ENCODE measurements at places on chromosomes 1 and 21.

GRCh38 chr1:222973561-222973960 lies 158.7 kb downstream of the DISP1 start:
- no peak for DNase-seq

GRCh38 chr1:201553496-201554189 lies 14.7 kb downstream of the NAV1 start:
- DNase-seq, result no peak

GRCh38 chr1:192811006-192811405 lies 2.2 kb downstream of the RGS2 start:
- DNase-seq, result no peak

DNA sequence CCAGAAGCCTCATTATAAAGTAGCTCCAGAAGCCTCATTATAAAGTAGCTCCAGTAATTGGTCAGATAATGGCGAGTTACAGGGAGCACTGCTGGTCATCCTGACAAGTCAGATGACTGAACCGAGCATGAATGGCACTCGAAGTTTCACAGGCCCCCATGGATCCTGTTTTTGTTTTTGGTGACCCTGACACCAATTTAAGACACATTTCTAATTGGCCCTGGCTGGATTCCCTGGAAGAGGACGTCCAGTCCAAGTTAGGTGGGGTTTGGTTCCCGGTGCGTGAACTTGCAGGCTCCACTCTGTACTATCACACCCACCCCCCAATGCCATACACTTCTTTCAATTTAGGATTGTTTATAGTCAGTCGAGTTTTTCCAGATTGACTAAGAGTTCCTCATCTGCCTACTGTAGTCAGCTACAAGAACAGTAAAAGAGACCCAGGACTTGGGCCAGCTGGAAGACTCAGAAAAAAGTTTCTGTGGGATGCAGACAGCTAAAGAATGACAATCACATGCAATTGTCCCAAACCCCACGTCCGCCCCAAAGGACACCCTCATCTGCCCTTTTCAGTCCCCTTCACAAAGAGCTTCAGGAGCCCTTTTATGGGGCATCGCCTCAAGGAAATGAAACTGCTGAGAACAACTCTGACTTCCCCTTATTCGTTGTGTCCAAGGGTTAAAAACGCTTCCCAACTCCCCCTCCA lies 2.7 kb downstream of the DHRS3 start:
- DNase-seq, result no peak

DNA sequence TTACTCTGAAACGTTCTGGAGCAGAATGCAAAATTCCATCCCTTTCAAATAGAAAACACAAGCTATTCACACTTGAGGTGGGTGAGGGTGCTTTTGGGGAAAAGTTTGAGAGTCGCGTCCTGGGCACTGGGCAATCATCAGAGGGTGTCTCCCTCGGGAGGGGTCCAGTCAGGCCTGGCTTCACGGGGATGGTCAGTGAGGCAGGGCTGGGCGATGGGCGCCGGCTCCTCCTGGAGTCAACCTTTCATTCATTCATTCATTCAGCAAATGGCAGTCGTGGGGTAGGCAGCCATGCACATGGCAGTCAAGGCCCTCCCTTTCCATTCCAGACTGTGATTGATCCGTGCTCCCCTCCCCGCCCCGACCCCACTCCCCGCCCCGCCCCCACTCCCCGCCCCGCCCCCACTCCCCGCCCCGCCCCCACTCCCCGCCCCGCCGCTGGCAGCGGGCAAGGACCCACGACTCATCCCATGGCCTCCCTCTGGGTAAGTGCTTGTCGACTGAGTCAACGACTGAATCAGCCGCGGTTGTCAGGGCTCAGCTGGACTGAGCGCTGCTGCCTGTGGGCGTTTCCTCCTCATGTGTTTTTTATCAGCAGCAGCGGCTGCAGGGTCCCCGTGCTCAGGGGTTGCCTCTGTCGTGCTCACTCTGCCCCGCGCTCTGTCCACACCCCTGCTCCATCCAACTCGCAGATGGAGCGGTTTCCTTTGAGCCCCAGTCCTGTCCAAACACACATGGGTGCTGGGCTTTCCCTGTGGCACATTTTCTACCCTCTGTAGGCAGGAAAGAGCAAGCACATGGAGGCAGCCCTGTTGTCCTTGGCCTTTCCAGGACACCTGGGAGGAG lies 12.5 kb upstream of the SPSB1 start:
- peak; percentile 84 for DNase-seq

DNA sequence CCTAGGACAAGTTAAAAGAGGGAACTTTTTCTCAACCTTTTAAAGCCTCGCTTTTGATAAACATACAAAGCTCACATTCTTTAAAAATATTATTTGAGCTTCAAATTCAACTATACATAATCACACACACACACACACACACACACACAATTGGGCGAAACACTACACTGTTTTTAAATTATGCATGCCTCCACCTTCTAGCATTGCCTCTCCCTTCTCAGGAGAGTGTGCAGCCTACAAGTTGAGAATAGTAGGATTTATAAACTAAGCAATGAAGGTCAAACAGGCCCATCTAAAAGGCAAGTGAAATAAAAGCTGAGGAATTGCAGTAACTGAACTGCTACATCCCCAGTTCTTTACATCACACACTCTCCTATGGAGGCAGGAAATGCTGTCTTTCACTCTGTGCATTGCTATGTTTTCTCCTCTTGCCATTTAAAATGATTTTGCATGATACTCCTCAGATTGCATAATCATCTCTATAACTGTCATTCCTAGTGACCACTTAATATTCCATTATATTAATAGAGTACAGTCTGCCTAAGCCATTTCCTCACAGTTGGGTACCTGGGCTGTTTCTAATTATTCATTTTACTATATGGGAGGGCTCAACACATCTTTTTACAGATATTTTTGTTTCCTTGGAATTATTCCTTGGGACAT lies 92.5 kb upstream of the KCNE2 start:
- DNase-seq, result no peak

DNA sequence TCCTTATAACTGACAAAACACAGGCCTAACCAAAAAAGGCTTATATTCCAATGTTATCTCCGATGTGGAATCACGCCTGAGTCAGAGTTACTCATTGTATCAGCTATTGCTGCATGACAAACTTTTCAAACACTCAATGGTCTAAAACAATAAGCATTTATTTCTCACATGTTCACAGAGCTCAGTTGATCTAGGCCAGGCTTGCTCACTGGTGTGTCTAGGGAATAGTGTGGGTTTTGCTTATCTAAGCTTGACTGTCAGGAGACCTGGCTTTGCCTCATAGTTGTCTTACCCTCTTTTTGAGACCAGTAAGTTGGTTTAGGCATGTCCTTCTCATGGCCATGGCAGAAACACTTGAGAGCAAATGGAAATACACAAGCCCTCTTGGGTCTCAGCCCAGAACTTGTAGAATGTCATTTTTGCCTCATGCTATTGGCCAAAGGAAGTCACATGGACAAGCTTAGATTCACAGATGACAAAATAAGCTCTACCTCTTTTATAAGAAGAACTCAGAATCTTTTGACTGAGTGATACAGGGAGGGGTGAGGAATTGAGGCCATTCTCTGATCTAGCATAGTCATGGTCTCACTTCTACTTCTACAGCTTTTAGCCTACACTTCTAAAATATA lies 130.8 kb downstream of the HMCN1 start:
- DNase-seq, result no peak

DNA sequence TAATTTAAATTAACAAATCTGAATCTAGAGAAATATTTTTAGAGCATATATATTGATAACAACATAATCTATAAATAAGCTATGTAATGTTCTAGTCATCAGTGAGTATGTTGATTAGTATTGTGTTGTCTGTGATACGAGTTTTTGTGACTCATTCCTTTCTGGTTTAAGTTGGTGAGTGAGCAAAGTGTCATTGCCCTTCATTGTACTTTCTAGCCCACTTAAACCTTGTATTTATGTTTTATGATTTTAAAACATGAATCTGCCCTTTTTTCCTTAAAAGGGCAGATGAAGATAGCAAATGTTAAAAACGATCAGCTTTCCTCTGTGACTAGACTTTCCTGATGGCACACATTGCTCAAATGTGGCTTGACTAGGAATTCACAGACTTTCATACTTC lies 38.5 kb downstream of the MACO1 start:
- no peak for DNase-seq

- peak; percentile 20 for DNase-seq
Measured at GRCh38 chr1:227891223-227891954, 56.3 kb downstream of the WNT9A start.

- no peak for DNase-seq
Measured at GRCh38 chr1:234864116-234864515, 254.1 kb upstream of the IRF2BP2 start.

GRCh38 chr1:220335668-220336067 lies 63.4 kb upstream of the RAB3GAP2 start:
- no peak for DNase-seq

GRCh38 chr21:40623528-40623927 lies 223.4 kb downstream of the DSCAM start:
- no peak for DNase-seq

DNA sequence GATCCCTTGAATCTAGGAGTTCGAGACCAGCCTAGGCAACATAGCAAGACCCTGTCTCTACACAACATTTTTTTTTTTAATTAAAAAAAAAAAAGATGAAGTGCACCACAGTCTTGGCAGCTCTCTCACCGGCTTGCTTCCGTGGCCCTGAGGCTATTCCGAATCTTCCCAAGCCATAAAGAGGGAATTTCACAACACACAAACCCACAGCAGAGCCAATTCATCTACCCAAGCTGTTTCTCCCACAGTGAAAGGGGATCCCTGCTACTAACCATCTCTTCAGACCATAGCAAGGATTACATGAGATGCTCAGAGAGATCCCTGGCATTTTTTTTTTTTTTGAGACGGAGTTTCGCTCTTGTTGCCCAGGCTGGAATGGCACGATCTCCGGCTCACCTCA lies 8.3 kb upstream of the CHD5 start:
- DNase-seq, result no peak

DNA sequence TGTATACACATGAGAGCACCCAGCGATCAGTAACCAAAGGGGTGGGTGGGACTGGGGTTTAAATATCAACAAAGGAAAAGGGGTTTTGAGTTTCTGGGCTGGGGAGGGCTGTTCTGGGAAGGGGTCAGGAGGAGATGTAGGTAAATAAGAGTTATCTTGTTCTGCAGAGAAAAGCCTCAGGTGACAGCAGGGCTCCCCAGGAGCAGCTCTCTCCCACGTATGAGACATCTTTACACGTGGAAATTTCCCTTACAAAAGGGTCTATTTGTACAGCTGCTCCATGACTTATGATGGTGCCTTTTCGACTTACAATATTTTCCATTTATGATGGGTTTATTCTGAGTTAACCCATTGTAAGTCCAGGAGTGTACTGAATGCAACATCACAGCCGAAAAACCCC lies 16.3 kb upstream of the PADI2 start:
- DNase-seq, result no peak

GRCh38 chr1:88658419-88658818 lies 25.7 kb upstream of the PKN2 start:
- DNase-seq, result no peak

DNA sequence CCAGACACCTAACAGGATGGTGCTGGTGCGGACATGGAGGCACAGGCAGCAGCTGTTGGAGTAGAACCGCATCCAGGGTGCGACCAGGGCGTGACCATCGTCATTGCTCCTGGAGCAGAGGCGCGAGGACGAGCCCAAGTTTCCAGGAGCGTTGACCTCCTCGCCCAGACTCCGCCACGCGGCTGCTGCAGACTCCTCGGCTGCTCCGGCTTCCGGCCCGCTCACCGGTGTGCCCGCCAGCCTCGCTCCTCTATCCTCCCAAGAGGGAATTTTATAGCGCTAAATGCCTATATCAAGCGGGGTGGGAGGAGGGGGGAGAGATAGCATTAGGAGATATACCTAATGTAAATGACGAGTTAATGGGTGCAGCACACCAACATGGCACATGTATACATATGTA lies 5.3 kb upstream of the S100A12 start:
- no peak for DNase-seq

- DNase-seq, result no peak
Measured at GRCh38 chr1:44501047-44501890, 96.2 kb downstream of the RNF220 start.

GRCh38 chr1:176864211-176864610 lies 300.3 kb downstream of the ASTN1 start:
- no peak for DNase-seq

DNA sequence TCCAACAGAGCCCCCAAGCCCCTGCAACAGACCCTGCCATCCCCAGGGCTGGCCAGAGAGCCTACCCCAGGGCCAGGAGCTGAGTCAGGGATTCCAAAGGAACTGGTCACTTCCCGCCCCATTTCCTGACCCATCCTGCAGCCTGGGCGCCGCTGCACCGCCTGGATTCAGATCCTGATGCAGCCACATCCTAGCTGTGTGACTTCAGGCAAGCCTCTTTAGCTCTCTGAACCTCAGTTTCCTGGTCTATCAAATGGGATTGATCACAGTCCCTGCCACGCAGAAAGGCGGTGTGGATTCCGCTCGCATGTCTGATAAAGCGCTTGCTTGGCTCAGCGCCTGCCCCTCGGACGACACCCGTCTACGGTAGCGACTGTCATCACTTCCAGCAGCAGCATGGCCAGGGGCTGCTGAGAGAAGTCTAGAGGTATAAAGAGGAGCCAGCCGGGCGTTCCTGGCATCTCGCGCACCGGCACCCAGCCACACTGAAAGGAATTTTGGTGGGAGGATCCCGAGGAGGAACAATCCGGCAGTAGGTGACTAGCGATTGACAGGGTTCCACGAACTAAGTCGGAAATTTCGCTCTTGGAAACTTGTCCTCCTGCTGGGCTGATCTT lies 10.1 kb downstream of the EPHA2 start:
- DNase-seq, result no peak

GRCh38 chr1:165854101-165854845 lies 26.9 kb downstream of the UCK2 start:
- no peak for DNase-seq

GRCh38 chr1:52532731-52533327 lies 20.1 kb downstream of the TUT4 start:
- no peak for DNase-seq

DNA sequence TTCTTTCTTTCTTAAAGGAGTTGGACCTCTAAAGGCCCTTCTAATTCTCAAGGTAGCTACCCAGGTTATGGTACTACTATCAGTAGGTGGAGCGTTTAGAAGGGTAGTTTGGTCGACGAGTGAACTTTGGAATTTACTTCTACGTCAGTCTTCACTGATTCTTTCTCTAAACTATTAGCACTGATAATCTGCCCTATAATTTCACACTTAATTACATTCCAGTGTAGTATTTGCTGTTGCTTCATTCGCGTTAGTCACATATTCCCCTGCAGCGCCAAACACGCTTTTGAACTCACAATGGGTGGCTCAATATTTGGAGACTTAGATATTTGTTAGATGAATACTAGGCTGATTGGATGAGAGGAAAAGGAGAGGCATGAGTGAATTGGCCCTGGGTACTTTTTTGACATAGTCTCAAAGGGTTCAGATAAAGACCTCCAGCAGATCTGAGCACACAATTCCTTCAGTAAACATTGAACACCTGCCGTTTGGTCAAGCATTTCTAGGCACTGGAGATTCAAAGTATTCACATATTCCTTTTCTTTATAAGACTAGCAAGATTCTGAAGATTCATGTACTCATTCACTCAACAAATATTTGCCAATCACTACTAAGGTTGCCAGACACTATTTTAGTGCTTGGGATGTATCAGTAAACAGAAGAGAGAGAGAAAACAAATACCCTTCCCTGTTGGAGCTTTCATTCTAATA lies 929 bp upstream of the FOXJ3 start:
- no peak for DNase-seq

Measured in stimulated activated CD8-positive, alpha-beta memory T cell treated with anti-CD3 and anti-CD28 coated beads, Interleukin-4, amount 100 ng/mL, for 48 hours (primary cell).